Right ventricle myocardium inferior (tissue), 1 donor: ENCODE measurements at places on chromosomes 4 and X. TPM values are rescaled to one million over a fixed set of nuclear protein-coding genes. Genes with fewer than 3 reads are reported as not detected.

- DNase-seq = no peak
Observed at GRCh38 chr4:153341575-153342090, 2.9 kb upstream of the MND1 start.

DNA sequence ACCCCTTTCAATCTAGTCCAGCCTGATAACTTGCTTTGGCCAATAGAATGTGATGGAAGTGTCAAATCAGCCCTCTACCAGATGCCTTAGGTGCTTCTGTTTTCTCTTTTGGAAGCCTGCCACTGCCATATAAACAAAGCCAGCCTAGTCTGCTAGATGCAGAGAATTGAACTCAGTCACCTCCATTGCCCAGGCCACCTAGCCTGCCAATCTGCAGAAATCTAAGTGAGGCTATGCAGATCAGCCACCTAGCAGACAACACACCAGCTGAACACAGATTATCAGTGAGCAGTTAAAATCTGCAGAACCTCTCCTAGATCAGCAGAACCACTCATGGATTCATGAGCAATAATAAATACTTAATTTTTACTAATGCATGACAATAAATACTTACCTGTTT lies 1108.2 kb downstream of the PCDH18 start:
- DNase-seq = no peak

DNA sequence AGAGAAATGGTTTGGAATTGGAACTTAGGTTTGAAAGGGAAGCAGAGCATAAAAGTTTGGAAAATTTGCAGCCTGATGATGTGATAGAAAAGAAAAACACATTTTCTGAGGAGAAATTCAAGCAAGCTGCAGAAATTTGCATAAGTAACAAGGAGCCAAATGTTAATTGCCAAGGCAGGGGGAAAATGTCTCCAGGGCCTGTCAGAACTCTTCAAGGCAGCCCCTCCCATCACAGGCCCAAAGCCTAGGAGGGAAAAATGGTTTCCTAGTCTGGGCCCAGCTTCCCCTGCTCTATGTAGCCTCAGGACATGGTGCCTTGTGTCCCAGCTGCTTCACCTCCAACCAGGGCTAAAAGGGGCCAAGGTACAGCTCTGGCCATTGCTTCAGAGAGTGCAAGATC lies 21.2 kb upstream of the DUSP21 start:
- no peak for DNase-seq

GRCh38 chr4:99082192-99082591 lies 6.4 kb downstream of the ADH5 start:
- no peak for DNase-seq

DNA sequence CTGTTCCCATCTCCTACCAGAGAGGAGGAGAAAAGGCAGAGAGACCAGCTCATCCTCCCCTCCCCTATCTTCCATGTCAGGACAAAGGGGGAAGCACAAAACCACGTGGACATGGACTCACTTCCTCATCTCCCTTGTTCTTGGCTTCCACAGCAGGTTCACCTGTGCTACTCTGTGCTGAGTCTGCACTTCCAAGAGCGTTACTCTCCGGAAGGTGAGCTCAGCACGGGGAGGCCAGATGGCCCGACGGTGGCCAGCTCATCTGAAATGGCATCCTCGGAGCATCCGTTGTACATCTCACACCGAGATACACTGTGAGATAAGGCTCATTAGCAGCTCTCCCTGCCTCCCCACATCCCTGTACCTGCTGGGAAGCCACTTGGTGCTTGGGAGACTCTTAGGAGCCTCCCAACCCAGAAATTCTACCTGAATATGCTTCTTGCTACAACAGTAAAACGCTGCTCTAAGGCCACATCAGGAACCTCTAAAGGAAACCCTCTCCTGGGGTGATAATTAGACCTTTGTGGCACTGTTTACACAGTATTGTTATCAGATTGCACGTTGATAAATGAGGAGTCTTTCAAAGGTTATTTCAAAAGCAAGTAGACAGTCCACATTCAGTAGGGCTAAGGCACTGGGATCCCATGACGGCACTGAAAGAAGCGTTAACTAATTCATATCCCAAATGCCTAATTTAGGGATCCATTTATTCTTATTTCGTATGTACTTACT lies 19.4 kb downstream of the LGI2 start:
- DNase-seq = no peak

- no peak for DNase-seq
Observed at GRCh38 chr4:80521438-80521837, 185.9 kb downstream of the CFAP299 start.

DNA sequence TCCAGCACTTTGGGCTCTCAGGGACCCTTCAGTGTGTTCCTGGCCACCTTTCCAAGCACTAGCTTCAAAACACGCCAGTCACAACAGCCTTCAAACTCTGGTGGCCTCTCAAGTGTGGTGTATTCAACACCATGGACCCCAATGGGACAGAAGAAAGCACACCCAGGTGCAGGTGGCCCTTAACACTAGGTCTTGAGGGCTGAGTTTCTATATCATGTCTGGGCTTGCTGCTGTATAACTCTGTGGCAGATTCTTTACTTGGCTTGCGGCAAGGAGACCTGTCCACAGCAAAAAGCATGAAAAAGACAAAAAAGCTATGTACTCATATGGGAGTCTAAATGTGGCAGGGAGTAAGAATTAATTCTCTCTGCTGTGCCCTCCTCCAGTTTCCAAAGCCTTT lies 23.1 kb downstream of the MSL3 start:
- DNase-seq = no peak

Gene HSPA4L
- total RNA-seq = 6.2 TPM

DNA sequence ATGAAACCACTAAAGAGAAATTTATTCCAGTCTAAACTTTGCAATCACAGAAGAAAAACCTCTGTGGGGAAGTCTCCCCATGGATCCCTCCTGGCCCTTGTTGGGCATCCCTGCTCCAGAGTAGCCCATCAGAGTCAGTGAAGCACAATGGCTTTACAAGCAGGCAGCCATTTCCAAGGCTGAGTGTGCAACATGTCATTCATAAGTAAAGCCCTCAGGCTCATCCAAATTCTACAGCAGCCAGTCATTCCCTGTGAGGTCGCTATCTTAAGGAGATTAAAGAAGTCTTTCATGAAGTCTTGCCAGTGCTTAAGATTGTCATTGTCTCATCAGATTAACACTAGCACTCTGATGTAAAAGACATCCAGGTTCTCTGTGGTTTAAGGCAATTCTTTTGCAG lies 17.0 kb upstream of the MAPK10 start:
- DNase-seq = no peak

GRCh38 chrX:39725928-39726619 lies 371.7 kb downstream of the BCOR start:
- DNase-seq = no peak

DNA sequence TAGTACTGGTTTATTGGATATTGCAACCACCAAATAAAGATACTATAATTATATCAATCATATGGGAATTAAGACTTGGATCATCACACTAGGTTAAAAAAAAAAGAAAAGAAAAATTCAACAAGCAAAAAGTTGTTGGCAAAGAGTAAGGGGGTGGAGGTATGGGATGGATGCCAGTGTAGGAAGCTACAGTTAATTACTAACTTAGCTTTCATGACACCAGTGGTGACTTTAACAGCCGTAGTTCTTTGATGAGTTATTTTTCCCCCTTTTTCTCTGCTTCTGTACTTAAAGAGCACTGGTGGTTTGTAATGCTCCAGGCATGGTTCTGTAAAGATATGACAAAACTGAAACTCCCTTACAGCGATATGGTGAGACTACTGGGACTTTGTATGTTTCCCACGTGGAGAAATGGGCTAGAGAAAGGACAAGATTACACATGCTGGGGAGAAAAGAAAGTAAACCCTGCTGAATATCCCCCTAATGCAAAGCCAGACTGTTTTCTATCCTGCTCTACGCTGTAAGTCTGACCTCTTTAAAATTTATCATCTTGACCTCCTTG lies 210.8 kb downstream of the SPOCK3 start:
- DNase-seq = no peak

Gene PARM1
- total RNA-seq = 58.7 TPM

Gene EFNB1
- total RNA-seq = 18.0 TPM

DNA sequence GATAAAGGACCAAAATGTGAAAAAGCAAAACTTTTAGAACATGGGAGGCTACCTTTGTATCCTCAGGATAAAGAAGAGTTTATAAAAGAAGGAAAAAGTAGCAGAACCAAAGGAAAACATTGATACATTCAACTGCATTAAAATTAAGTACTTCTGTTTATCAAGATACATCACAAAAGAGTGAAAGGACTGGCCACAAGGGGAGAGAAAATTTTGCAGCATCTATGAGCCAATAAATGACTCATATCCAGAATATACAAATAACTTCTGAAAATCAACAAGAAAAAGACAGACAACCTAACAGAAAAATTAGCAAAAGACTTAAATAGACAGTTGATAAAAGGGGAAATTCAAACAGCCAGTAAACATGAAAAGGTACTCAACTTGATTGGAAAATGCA lies 177.1 kb downstream of the RBMX2 start:
- DNase-seq = no peak

- DNase-seq = no peak
Observed at GRCh38 chr4:7821245-7822136, 118.2 kb downstream of the AFAP1 start.

DNA sequence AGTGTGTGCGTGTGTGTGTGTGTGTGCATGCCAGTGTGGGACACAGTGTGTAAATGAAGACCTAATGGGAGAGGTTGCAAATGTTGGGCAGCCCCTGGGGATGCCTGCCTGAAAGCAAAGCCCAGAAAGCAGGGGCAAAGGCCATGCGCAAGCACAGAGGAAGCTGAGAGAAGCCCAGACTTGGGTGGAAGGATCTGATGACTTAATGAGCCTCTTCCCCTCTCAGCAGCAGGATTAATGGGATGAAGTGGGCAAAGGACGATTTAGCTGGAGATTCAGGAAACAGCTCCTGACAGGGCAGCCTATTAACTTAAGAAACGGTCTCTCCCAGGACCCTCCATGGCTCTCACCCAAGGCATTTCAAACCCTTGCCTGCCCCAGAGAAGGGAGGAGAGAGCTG lies 107.3 kb downstream of the EFNB1 start:
- DNase-seq = no peak

GRCh38 chr4:90852237-90852636 lies 725.0 kb downstream of the CCSER1 start:
- no peak for DNase-seq

- no peak for DNase-seq
Observed at GRCh38 chr4:154164931-154165839, 326.4 kb downstream of the DCHS2 start.

- DNase-seq = peak; percentile 56
Observed at GRCh38 chrX:119693996-119694451, 1.1 kb upstream of the SEPTIN6 start.

GRCh38 chrX:54509400-54509799 lies 13.4 kb upstream of the FGD1 start:
- DNase-seq = no peak

- DNase-seq = no peak
Observed at GRCh38 chr4:105509291-105509690, 35.4 kb upstream of the PPA2 start.

- no peak for DNase-seq
Observed at GRCh38 chr4:166682200-166682599, 552.1 kb downstream of the SPOCK3 start.

- no peak for DNase-seq
Observed at GRCh38 chr4:178347111-178347510, 904.9 kb upstream of the AGA start.

Gene MAGEA2
- total RNA-seq = not detected

DNA sequence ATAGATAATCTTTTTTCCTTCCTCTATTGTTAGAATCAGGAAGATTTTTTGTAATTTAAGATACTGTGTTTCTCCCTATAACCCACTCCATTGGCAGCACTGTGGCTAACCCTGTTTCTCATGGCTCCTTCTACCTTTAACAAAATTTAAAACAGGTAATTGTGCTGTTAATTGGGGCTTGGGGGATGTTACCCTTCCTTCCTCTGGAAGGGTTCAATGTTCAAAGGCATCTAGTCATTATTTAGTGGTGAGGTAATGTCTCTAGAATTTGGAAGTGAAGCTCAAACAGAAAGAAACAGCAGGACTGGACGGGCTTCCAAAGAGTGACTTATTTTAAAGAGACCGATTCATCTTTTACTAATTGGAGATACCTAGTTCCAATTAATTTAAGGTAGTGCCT lies 166.4 kb downstream of the TRIML1 start:
- no peak for DNase-seq

DNA sequence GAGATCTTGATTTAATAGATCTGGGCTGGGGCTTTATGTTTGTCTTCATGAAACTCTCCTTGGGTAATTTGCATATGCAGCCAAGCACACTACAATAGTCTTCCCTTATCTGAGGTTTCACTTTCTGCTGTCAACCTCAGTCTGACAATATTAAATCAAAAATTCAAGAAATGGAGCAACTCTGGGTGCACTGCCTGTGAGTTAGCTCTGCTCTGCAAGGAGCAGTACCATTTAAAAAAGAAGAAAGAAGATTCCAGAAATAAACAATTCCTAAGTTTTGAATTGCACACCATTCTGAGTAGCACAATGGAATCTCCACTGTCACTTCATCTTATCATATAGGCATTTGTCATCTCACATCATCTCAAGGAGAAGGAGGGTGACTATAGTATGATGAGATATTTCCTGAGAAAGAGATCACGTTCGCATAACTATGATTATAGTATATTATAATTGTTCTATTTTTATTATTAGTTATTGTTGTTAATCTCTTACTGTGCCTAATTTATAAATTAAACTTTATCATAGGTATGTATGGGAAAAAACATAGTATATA lies 9.4 kb downstream of the FNIP2 start:
- DNase-seq = no peak

- DNase-seq = no peak
Observed at GRCh38 chrX:118632862-118633261, 94.5 kb upstream of the IL13RA1 start.

- DNase-seq = no peak
Observed at GRCh38 chr4:117068120-117068519, 17.3 kb downstream of the TRAM1L1 start.

DNA sequence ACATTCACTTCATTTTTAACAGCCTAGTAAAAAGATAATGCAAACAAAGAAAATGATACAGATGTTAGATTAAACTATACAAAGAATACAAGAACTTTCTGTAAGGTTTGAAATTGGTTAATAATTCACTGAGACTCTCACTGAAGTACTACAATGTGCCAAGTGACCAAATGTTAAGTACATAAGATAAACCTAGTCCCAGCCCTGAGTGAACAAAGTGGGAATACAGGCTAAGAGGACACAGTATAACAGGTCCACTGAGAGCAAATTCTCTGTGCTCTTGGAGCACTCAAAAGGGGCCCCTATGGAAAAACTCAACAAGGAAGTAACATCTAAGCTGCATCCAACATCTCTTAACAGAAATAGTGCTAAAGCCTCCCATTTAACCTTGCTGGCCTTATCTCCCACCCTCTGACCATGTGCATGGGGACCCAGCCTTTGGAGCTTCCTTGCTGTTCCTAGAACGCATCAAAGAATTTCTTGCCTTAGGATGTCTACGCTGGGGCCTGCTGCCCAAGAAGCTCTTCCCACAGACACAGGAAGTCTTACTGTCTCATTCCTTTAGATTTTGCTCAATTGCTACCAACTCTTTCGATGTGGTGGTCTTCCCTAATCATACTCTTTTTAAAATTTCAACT lies 113.4 kb downstream of the ZAR1 start:
- no peak for DNase-seq

Gene ASMT
- total RNA-seq = not detected

Gene GPC4
- 9.9 TPM for total RNA-seq

Gene NSD2
- 37.0 TPM for total RNA-seq

Gene DCAF12L2
- 0.11 TPM for total RNA-seq
